ENCODE measurements at places on chromosomes 1 and 21.

- DNase-seq, result no peak
Measured at GRCh38 chr1:230749635-230750034, 2.4 kb downstream of the CAPN9 start.

GRCh38 chr1:208298593-208299269 lies 54.5 kb upstream of the PLXNA2 start:
- no peak for DNase-seq

- DNase-seq, result no peak
Measured at GRCh38 chr1:65844296-65844695, 51.6 kb downstream of the PDE4B start.

GRCh38 chr1:234246638-234247116 lies 126.6 kb upstream of the COA6 start:
- no peak for DNase-seq

DNA sequence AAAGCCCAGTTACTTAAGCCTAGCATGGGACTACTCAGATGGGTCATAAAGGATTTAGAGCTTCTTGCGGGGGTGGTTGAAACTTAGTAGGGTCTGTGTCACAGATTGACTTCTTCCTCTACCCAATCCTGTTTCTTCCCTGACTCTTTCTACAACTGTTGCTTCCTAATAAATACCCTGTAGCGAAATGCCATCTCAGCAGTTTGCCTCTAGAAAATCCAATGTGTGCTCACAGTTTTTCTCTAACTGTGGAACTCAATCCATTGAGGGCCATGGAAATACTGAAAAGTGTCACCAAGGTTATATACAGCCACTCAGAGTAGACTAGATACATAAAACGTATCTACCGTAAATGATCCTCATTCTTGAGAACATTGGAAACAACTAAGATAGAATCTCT lies 217.7 kb downstream of the COL24A1 start:
- DNase-seq, result no peak

Measured in activated T-helper 1 cell treated with anti-CD3 and anti-CD28 coated beads, Interleukin-2, amount 50 U/mL, for 16 hours (primary cell).